ENCODE measurements at places on chromosomes 12 and 14.
A peak's percentile ranks its signal among the peaks of the same experiment; 100 is the strongest.

DNA sequence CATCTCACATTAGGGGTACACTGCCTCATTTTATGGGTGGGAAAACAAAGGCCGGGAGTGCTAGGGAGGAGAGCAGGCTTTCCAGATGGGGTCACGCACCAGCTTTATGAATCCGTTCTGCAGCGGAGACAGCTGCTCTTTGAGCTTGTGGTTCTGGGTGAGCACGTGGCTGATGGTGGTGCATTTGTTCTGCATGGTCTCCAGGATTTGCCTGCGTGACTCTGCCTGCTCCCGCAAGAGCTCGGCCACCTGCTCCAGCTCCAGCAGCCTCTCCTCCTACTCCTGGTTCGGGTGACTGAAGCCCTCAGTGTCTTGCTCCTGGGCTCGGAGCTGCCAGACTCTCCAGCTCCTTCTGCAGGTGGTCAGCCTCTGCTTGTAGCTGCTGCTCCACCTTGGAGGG is 23.6 kb upstream of the BLTP3B start:
- no peak for DNase-seq

- no peak for DNase-seq
Measured at GRCh38 chr14:99011385-99011784, 260.6 kb downstream of the BCL11B start.

GRCh38 chr12:111454716-111455447 is 49.2 kb downstream of the SH2B3 start:
- DNase-seq, result no peak

DNA sequence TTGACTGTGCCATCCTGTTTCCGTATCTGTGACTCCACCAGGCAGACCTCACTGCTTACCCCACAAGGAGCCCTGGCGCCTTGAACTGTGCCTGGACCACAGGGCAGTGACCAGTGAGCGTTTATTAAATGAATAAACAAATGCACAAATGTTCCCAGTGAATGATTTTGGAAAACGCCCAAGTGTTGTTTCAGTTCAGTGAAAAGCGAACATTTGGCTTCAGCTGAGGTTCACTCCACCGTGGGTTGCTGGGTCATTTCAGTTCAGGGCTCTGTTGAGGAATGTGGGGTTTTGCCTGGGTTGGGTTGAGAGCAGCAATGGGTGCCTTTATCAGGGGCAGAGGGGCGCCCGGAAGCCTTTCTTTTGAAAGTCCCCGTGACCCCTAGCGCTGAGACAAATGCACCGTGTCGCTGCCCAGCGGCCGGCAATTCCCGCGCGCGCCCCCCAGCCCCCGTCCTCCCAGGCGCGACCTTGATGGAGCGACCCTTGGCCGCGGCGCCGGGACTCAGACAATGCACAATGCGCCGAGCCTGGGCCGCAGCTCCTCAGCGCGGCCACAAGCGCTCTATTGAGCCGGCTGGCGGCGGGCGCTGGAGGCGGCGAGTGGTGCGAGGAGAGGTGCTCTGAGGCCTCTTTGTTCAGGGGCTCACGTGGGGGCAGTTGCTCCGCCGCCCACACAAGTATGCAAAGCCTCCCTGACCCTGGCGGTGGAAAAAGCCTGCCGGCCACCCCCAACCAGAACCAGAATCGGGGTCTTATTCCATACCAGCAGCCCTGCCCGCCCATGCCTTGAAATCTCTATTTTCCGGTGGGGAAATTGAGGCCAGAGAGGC is 40.5 kb upstream of the CLMN start:
- no peak for DNase-seq

- DNase-seq, result peak; percentile 23
Measured at GRCh38 chr12:750366-751191, 1.8 kb upstream of the WNK1 start.

GRCh38 chr14:23559010-23559925 is 3.2 kb downstream of the THTPA start:
- peak; percentile 60 for DNase-seq

DNA sequence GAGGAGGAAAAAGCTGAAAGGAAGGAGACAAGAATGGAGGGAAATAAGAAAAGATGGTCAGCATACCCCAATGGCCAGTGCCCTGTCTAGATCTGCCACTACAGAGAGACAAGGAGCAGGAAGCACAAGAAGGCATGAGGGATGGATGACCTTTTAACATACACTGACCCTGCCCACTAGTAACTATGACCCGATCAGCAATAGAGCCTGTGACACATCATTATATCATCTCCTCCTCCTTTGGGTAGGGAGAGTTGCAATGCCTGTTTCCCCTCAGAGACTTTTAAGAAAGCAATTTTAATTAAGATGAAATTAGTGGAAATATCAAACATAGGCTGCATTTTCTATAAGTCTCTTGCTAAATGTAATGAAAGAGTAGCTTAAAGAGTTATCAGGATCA is 4.7 kb upstream of the SLC2A13 start:
- DNase-seq, result no peak

DNA sequence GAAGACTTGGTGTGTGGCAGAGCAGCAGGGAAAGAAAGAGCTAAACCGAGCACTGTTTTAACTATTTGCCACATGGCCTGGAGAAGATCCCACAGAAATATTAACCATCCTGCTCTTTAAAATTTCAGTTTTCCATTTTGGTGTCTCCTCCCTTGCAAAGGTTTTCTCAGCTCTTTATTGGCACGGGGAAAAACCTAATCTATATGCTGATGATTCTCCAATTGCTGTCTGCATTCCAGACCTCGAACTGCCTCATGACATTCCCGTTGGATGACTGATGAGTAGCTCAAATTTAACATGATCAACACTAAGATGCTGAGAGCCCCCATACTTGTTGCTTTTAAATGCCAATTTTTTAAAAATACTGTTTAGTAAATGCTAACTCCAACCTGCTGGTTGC is 115.0 kb downstream of the EMP1 start:
- no peak for DNase-seq

GRCh38 chr14:99908653-99909250 is 115.5 kb downstream of the EML1 start:
- DNase-seq, result no peak

DNA sequence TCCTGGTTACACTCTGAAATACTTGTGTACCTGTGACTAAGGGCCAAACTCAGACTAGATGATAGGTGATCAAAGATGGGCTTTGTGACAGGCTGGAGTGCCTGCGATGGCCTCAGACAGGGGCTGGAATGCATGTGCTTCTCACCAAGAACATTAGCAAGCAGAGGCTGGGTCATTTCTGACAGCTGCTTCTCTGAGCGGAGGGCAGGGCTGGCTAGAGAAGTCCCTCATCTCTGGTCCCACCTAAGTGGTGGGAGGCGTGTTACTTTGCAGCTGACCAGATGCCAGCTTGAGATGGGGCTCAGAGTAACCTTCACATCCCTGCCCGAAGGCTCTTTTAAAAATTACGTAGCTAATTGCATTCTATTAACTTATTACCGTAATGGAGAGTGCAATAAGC is 106.8 kb upstream of the RTL1 start:
- DNase-seq, result peak; percentile 76

GRCh38 chr12:122834921-122835749 is at the start of gene HIP1R:
HIP1R (plus strand) TSS chr12:122835457; CDS start chr12:122835551, 94 bp downstream.
- DNase-seq, result peak; percentile 23

GRCh38 chr12:129826273-129826672 is 77.6 kb downstream of the TMEM132D start:
- no peak for DNase-seq

- no peak for DNase-seq
Measured at GRCh38 chr12:124332058-124332672, 37.3 kb downstream of the RFLNA start.

DNA sequence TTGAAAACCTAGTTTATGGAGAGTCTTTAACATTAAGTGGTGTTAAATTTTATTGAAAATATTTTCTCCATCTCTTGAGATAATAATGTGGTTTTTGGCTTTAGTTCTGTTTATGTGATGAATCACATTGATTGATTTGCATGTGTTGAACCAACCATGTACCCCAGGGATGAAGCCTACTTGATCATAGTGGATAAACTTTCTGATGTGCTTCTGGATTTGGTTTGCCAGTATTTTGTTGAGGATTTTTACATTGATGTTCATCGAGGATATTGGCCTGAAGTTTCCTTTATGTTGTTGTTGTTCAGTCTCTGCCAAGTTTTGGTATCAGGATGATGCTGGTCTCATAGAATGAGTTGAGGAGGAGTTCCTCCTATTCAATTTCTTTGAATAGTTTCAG is 222.6 kb downstream of the ADAMTS20 start:
- DNase-seq, result no peak

DNA sequence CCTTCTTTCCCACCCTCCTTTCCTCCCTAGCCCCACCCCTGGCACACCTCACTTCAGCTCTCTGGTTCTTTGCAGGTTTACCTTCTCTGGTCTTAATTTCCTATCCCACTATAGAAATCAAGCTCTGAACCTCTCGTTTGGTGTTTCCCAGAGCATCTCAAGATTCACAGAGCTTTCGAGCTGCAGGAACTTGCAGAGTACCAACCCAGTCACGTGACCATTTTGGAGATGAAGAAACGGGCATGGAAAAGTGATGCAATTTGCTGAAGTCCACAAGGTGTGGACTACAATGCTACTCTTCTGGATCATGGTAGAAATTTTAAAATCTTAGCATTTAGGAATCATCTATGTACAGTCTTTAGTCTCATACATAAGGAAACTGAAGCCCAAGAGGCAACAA is 205.8 kb downstream of the NTF3 start:
- no peak for DNase-seq

DNA sequence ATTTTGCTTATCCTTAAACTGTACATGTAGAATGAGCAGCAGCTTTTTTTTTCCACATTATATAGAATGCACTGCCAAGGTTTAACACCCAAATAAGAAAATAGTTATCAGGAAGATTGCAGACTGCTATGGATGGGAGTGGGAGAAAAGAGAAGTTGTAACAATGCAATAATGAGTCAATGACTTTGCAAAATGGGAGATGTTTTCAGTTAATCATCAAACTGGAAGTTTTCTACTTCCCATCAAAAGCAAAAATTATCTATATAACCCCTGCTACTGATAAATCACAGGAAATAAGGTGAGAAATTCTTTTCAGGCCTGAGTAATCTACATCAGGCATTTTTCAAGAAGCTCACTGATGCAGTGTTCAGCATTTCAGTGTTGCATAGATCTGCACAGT is 309.1 kb downstream of the GXYLT1 start:
- DNase-seq, result no peak

DNA sequence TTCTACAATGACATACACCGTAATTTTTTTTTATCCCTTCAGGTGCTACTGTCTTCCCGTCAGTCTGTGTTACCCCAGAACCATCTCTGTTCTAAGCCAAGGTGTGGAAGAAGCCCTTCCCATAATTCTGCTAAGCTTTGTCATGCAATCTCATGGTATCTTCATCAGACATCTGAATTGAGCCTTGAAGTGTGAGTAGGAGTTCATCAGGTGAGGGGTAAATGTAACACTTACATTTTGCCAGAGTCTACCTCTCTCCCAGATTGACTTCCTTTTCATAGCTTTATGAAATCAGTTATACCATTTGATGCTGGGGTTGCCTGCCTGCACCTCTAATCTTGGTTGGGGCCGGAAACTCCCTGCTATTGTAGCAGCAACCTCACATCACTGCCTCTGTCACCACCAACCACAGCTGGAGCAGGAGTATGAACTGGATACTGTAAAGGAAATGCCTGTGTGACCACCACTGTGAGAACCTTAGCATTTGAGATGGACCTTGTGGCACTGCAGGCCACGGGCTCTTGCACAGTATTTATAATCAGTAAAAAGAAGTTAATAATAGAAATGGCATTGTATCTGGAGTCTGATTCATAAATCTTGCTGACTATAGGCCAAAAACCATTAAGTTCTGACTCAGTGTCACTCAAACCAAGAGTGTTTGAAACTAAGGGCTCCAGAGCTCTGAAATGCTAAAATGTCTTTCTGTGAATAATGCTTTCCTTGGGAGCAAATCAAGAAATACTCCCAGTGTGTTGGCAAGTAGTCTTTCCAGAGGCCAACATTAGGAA is 58.7 kb upstream of the STK38L start:
- no peak for DNase-seq

- DNase-seq, result no peak
Measured at GRCh38 chr12:110590806-110591326, 7.7 kb upstream of the PPTC7 start.

- no peak for DNase-seq
Measured at GRCh38 chr14:83744891-83745290, 1785.1 kb upstream of the FLRT2 start.

DNA sequence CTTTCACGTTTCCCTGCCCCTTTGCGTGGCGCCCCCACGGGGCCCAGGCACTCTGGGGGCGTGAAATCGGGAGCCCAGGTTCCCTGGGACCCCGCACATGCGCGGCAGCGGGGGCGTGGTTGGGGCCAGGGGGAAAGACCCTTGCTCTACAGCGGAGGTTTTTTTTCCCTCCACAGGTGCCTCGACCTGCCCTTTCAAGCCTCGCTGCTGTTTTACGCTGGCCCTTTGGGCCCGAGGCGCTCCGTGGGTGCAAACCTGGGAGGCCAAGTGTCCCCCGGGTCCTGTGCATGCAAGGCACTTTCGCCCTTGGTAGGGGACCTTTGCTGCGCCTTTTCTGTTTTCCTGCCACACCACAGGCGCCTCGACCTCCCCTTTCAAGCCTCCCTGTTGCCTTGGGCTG is 329.8 kb downstream of the ALG10 start:
- no peak for DNase-seq

DNA sequence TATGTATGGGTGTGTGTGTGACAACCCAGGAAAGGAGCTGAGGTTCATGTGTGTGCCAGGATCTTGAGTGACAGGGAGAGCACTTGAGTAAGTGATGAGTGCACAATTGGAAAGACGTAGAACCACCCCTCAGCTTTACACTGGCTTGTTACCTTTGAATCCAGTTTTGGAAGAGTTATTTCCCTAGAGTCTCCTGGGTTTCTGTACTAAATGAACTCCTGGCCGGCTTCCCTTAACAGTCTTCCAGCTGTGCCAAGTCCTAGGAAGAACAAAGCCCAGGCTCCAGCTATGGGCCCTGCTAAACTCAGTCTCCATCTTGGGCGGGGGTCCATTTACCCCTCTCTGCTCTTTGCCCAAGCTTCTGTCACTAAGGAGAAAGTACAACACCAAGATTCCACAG is 19.7 kb upstream of the NR1H4 start:
- DNase-seq, result no peak

- no peak for DNase-seq
Measured at GRCh38 chr12:45168976-45169375, 46.9 kb upstream of the ANO6 start.

DNA sequence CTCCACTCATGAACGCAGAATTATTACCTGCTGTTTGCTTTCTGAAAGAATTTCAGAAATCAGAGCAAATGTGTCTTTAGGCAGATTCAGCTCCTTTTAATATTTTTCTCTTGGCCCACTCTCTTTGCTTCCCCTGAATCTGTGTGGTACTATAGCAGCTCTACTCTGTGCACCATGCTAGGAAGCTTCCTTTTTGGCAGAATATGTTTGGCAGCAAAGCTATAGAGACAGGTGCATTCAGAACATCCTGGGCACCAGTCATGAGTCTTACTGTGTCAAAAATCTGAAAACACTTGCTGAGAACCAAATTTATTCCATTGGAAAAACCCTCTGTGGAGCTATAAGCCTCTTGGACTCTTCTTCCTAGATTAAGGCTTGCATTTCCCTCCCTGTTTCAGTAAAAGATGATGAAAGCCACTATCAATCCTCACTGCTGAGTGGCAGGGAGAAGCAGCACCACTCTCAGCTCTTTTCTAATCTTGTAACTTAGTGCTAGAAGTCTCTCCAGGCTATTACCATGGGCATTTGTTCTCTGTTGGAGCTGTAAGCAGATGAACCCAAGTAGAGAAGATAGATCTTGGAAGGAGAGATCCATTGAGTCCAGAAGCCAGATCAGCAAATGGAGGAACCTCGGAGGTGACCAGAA is 18.2 kb downstream of the CIPC start:
- DNase-seq, result no peak

All from NCI-H1105 treated with DMSO at 0.1 percent for 48 hours (cell line).